Stimulated activated CD8-positive, alpha-beta memory T cell treated with anti-CD3 and anti-CD28 coated beads, Interleukin-7, amount 100 ng/mL, for 24 hours (primary cell): ENCODE measurements at places on chromosomes 5 and 9.

DNA sequence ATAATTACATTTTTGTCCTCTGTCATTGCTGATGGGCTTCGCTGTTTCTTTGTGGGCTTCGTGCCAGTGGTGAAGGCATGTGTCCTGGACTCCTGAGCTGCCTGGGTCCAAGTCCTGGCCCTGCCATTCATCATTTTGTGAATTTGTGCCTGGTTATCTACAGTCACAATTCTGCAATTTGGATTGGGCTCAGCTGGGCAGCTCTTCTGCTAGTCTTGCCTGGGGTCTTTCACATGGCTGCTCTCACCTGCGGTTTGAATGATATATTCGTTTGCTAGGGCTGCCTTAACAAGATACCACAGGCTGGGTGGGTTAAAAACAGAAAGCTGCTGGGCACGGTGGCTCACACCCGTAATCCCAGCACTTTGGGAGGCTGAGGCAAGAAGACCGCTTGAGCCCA, 192.7 kb upstream of the IER5L start:
- DNase-seq = no peak

DNA sequence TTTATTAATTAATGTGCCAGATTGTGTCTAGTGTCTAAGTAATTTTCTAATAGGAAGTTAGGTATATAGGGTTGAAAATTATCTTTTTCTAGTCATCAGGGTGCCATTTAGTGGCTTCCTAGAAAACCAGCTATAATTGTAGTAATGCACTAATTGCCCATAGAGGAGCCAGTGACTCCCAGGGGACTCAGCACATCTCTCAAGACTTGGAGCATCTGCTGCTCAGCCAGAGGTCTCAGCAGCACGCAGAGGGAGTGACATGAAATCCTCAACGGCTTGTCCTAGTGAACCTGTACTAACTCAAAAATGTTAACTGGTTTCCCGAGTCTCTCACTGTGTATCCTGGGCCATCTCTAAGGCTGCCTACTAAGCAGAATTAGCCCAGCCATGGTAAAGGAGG, 78.2 kb upstream of the MAN2A1 start:
- DNase-seq = no peak

DNA sequence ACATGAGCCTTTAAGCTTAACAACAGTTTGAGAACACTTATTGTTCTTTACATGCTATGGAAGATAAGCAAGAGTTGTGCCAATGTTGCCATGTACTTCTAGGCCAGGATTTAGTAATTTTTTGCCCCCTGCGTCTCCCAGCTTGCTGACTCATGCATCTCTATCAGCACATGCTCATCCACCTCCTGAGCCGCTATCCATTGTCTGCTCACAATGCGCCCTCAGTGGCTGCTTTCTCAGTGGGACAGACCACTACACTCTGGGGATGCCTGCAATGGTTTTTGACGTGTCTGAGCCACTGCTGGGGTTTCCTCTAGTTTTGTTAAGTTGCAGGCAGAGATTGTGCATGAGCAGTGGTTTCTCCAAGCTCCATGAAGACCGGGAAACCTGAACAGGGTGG, 50.9 kb upstream of the PHF2 start:
- no peak for DNase-seq

GRCh38 chr9:135463140-135463539, 16.4 kb upstream of the PPP1R26 start:
- no peak for DNase-seq

GRCh38 chr5:7246287-7246686, 149.7 kb upstream of the ADCY2 start:
- no peak for DNase-seq

GRCh38 chr5:390623-391491, 52.1 kb upstream of the EXOC3 start:
- no peak for DNase-seq

DNA sequence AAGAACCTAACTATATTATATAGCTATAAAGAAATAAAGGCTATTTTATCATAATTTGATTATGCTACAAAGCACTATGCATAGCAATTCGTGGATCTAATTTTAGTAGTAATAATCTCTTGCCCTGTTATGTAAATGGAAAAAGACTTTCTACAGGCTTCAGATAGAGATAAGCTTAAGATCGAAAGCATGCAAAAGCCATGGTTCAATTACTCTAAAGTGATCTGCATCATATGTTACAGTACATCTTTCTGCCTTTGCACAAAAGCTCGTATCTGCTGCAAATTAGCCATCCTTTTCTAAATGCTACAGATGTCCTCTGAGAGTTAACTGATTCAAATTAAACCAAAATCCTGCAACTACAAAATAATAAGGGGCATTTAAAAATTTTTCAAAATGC, 234.8 kb upstream of the TMEM161B start:
- DNase-seq = no peak

DNA sequence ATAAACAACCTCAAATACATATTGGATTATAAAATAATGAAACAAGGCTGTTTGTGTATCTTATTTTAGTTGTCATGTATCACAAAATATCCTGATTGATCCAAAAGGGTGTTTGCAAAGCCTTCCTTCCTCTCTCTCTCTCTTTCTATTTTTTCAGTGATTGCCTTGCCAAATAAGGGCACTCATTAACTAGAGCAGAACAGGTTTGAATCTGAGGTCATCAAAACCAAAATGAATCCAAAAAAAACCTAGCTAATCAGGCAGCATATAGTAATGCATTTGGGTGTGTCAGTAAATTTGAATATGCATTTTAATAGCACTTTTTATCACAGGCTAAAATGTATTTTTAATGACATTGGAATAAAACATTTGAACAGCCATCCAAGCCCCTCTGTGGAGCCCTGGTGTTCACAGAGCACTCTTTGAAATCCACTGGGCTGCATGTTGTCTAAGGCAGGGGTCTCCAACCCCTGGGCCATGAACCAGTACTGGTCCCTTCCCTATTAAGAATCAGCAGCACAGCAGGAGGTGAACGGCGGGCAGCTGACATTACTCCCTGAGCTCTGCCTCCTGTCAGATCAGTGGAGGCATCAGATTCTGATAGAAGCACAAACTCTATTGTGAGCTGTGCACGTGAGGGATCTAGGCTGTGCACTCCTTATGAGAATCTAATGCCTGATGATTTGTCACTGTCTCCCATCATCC, 171.8 kb upstream of the RAI14 start:
- no peak for DNase-seq

- no peak for DNase-seq
Observed at GRCh38 chr9:133098871-133099270, 22.2 kb downstream of the RALGDS start.

- DNase-seq = no peak
Observed at GRCh38 chr5:95177456-95177855, 107.4 kb downstream of the MCTP1 start.

DNA sequence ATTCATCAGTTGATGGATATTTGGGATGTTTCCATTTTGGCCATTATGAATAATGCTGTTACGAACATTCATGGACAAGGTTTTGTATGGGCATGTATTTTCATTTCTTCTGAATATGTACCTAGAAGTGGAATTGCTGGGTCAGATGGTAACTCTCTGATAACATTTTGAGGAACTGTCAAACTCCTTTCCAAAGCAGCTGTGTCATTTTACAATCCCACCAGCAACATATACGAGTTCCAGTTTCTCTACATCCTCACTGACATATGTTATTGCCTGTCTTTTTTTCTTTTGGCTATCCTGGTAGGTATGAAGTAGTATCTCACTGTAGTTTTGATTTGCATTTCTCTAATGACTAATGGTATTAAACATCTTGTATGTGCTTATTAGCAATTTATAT, 86.7 kb downstream of the PRKACG start:
- DNase-seq = no peak

- no peak for DNase-seq
Observed at GRCh38 chr5:57834829-57835608, 352.4 kb upstream of the ACTBL2 start.

DNA sequence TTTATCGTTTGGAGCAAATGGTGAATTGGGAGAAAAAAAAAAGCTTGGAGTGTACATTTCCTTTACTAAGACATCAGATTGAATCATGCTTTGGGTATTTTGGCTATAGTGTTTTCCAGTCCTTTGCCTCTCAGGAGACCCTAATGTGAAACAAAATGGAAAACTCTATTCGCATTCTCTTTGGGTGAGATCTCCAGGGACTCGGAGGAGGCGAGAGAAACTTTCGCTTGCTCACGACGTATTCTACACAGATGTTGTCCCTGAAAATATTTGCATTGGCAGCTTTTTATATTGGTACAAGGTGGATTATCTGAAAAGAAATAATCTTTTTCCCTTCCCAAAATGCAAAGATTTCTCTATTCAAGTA, 1240.1 kb upstream of the WWC1 start:
- no peak for DNase-seq

DNA sequence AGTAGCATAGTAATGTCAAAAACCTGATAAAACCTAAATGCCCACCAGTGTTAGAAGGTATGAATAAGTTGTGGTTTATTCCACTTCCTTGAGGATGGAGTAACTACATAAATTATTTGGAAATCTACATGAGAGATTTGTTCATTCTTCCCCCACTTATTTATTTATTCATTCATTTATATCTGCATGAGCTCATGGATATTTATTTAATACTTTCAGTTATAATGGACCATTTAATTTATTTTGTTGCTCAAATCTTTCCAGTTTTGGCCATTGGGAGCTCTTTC, 223.8 kb upstream of the S1PR3 start:
- no peak for DNase-seq

GRCh38 chr5:8770431-8770830, 775.4 kb downstream of the SEMA5A start:
- DNase-seq = no peak

DNA sequence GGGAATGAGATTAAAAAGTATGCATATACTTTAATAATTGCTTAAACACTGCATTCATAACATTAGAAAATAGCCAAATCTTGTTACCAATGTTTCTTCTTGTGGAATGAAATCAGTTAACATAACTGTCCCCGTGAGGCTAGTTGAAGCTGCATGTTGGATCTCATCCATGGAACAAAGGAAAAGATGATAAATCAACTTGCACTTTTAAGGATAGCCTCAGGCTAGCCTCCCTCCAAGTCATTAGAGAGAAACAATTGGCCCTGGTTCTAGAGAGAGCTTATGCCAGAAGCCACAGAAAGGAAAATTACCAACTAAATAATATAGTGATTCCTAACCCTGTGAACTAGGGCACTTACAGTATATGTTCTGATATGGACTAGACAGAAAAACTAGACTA, 66.9 kb downstream of the GRIN3A start:
- no peak for DNase-seq

DNA sequence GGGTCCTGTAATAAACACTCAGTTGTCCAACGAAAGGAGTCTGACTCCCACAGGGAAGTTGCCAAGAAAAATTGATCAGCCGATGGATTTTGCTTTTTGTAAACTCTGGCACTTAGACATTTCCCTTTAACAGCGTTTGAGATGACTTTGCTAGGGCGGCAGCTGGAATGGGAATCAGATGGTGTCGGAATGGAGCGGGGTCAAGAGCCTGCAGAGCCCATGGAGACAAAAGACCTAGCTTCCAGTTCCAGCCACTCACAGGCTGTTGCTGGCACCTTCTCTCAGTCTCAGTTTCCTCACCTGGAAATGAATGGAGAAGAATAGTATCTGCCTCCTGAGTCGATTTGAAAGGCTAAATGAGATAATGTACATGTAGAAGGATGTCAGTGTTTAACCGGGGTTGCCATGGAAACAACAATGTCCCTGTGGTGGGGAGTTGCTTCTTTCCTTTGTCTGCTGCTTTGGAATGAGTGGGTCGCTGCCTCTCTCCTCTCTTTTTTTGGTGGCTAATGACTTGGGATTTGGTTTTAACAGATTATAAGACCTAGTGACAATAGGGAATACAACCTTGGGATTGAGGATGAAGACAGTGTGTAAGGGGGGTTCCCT, 137.4 kb downstream of the GAS1 start:
- no peak for DNase-seq

- no peak for DNase-seq
Observed at GRCh38 chr9:87337335-87338087, 160.2 kb upstream of the DAPK1 start.

DNA sequence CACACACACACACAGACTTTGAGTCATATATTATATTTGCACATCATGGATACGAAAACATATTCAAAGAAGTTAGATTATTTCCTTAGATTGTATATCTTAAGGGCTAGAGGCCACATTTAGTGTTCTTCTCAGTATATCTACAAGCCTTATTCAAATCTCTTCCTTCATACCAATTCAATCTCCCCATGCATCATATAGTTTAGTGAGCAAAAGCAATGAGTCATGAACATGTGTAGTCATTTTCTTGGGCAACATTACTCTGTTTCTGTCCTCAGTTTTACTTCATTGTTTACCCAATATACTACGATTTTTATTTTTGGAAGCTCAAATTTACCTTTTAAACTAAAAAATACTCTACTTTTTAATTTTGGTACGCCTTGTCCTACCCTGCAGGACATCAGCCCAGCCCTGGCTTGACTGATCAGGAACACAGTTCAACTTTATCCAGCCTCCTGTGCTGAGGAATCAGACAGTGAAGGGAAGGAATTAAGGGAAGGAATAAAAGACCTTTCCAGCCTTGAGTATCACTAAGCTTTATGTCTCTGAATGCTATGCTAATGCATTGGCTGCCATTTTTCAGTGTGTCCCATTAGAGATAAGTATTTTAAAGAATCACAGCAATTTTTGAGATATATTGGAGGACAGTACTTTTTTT, 101.7 kb upstream of the FST start:
- no peak for DNase-seq

GRCh38 chr5:125696762-125697161, 726.4 kb upstream of the GRAMD2B start:
- no peak for DNase-seq

- DNase-seq = no peak
Observed at GRCh38 chr5:148469501-148469935, 85.8 kb downstream of the FBXO38 start.

DNA sequence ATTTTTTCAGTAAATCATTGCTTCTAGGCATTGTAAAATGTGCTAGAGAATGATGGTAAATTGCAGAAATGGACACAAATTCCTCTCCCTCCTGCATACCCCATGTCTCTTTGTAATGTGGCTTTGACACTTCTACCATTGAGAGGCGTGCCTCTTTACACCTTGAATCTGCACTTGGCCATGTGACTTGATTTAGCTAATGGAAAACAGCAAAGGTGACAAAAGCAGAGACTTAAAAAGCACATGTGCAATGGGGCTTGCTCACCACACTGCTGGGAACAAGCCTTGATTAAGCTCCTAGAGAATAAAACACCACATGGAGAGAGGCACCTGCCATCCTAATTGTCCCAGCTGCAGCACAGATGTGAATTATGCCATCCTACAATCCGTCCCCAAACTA, 69.9 kb upstream of the NAA35 start:
- DNase-seq = no peak
